GM12891 (cell line): ENCODE measurements at places on chromosomes 2 and 18.

GRCh38 chr18:67864677-67865340, 348.3 kb upstream of the DSEL start:
- DNase-seq: no peak

DNA sequence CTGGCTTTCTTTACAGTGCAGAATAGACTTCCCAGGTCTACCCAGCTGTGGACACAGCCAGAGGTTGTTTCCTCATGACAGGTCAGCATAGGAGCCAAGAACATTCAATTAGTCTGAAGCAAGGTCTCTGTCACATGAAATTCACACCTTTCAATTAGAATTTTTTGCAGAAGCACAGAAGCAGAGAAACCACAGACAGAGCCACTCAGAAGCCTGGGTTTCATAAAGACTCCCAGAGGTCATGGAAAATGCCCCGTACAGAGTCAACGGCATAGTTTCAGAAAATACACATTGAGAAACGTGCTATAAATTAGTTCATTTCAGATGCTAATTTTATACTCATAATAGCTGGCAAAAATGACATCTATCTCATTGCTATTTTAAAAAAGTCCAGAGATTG, 87.0 kb upstream of the TMEM200C start:
- no peak for DNase-seq

DNA sequence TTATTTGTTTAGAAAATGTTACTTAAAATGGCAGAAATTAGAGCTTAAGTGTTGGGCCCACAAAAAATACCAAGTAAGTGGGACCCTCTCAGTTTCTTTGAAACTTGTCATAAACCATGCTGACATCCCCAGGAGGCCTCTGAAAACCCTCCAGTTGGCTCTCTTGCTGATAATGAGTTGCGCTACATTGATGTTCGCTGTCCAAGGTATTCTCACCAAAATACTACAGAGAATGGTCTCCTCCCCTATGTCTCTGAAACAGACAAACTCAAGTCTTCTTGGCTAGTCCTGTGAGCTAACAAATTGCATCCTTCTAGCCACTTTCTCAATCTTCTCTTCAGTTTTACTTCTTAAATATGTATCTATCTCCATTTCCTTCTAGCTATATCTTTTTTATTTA, 669.4 kb downstream of the IRS1 start:
- no peak for DNase-seq

DNA sequence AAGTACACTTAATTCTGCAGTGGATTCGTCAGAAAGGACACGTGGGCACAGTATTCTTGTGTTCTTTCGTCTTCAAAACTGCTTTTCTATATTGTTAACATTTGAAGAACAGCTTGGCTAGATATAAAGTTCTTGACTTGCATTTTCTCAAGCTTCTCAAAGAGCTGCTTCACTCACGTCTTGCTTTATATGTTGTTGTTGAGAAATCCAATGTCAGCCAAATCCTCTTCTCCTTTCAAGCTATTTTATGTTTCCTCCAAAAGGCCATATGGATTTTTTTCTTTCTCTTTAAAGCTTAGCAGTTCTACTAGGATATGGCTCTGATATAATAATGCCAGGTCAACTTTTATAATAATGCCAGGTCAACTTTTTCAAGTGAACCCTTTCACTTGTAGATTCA, 65.5 kb upstream of the CYP1B1 start:
- DNase-seq: no peak

- no peak for DNase-seq
Observed at GRCh38 chr2:38723173-38723572, 28.0 kb downstream of the SRSF7 start.

GRCh38 chr2:216375286-216375685, 3.0 kb upstream of the MARCHF4 start:
- DNase-seq: no peak

DNA sequence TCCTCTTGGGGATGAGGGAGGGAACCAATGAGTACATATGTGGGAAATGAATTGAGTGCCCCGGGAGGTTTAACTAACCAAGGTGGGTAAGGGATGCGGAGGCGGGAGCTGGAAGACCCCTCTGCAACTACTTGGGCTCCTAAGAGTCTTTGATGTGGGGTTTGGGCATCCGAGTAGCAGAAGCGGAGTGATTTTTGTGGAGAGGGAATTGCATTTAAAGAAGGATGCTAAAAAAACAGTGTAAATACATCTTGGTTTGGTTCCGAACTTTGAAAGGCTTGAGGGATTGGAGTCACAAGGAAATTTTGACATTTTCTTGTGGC, 215.7 kb downstream of the MCFD2 start:
- no peak for DNase-seq

DNA sequence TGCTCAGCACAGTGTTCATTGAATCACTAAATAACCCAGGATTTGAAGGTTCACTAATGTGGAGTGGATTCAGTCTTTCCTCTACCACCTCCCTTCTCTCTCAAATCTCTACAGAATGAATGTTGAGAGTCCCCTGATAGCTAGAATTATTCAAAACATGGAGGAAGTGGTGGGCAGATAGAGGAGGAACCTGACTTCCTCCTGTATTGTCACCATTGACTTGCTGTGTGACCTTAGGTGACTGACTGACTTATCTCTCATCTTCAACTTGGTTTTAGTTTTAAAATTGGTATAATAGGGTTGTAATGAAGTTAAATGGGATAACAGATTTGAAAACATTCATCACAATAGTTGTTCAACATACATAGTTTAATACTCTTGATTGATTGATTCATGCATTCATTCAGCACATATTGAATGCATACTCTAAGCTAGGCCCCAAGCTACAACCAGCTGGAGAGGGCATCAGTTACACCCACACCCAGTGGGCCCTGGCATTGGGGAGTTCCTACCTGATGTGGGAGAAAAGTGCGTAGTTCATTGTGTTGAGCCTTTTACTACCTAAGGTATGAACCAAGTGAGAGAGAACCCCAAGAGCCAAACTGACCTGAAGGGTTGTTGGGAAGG, 96.0 kb downstream of the WDR7 start:
- DNase-seq: no peak

- DNase-seq: no peak
Observed at GRCh38 chr18:80074697-80075096, 34.4 kb upstream of the ADNP2 start.

DNA sequence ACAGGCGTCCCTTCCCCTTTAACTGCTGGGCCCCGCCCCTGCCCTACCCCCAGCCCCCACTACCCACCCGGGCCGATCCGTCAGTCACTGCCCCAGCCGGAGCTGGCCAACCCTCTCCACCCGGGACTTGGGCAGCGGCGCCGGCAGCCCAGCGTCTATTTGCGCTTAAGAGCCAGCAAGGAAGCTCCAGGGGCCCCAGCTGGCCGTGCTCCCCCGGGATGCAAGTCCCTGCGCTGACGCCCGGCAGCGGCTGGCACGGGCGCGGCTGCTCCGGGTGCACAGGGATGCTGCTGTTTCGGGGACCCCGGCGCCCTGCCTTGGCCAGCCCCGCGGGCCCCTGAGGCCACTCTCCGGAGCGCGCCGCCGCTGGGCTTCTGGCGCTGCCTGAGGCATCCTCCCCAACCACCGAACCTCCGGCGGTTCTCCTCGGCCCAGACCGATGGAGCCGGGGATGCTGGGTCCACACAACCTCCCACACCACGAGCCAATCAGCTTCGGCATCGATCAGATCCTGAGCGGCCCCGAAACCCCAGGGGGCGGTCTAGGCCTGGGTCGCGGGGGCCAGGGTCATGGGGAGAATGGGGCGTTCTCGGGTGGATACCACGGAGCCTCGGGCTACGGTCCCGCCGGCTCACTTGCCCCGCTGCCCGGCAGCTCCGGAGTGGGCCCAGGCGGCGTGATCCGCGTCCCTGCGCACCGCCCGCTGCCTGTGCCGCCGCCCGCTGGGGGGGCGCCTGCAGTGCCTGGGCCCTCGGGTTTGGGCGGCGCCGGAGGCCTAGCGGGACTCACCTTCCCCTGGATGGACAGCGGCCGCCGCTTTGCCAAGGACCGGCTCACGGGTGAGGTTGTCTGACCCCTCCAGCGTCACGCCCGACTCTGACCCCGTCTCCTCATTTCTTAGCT, at the start of gene TLX2:
TLX2 (plus strand) TSS at position 83 of the 903 bp plus-strand sequence; CDS start at position 440, 357 bp downstream.
- no peak for DNase-seq
